KBM-7 (cell line): ENCODE measurements at places on chromosomes 1 and 21.
A peak's percentile ranks its signal among the peaks of the same experiment; 100 is the strongest.

- DNase-seq, result no peak
These were observed 15.8 kb upstream of the ZC3H12A start for GRCh38 chr1:37458551-37458950.

DNA sequence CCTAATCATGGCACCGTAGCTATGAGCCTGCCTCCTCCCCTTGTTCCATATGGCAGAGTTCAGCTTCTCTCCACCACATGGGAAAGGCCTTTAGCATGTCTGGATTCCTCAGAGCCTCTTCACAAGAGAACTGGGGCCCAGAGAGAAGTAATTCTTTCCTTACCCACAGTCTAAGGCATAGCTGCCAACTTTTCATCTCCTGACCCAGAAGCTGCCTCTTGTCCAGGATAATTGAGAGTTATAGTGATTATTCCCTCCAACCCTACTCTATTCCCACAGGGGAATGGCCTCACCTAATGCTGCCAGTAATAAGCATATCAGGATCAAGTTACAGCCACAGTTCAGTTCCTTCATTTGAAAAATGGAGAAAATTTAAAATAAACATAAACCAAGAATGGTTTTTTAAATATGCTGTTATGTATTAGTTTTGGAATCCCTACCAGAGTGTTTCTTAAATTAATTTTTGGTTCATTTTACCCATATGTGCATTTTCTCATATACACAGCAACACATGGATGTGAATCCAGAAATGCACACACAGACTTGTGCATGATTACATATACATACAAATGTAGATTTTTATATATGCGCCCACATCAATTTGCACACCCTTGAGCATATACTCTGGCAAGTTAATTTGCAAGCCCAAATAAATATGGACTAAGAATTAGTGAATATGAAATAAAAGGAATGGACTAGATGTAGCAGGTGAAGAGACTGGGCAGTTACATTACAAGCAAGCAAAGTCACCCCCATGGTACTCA is 63.9 kb upstream of the WARS2 start:
- no peak for DNase-seq

GRCh38 chr1:11981378-11982009 is 1.2 kb downstream of the MFN2 start:
- no peak for DNase-seq

DNA sequence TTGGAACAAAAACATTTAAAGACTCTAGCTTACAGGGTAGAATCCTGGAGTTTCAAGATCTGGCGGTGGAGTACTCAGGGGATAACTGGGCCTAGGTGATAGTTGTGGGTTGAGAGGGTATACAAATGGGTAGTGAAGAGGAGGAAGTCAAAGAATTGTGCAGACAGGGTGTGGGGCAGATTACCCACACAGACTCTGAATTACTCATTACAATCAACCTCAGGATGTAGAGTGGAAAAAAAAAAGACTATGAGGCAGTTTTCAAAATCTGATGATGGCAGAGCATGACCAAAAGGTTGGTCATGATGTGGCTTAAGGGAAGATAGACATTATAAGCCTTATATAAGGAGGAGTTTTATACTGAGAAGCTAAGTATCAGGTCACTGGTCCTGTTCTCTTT is 44.1 kb upstream of the GLIS1 start:
- no peak for DNase-seq

DNA sequence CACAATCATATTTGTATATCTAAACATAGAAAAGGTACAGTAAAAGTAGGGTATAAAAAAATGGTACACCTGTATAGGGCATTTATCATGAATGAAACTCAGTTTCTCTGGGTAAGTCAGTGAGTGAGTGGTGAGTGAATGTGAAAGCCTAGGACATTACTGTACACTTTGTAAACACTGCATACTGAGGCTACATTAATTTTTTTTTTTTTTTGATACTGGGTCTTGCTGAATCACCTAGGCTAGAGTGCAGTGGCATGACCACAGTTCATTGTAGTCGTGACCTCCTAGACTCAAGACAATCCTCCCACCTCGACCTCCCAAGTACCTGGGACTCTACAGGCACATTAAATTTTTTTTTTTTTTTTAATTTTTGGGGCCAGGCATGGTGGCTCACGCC is 27.8 kb downstream of the FBXO28 start:
- DNase-seq, result no peak

GRCh38 chr1:97780884-97781283 is 139.9 kb downstream of the DPYD start:
- no peak for DNase-seq

- DNase-seq, result no peak
These were observed 192.8 kb downstream of the FCRL5 start for GRCh38 chr1:157359314-157360022.

DNA sequence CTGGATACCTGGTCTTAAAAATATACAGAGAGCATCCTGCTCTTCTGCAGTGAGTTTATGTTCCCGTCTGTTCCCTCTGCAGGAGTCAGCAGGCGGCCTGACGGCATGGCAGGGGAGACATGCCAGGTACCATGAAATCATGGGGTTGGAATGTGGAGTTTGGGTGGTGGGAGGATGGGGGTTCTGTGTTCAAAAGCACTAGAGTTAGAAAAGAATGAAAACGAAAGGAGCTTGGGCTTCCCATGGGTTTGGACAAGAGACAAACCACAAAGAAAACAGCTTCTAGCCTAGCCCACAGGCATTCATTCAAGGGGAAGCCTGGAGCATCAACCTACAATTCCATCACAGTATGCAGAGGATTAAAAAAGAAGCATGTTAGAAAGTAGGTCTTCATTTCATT is 59.9 kb downstream of the WARS2 start:
- DNase-seq, result no peak

- no peak for DNase-seq
These were observed 1.1 kb downstream of the COL9A2 start for GRCh38 chr1:40315795-40316594.

GRCh38 chr1:15810073-15810472 is 2.6 kb upstream of the UQCRHL start:
- DNase-seq, result no peak

GRCh38 chr21:32516756-32517649 is 68.3 kb downstream of the TCP10L start:
- DNase-seq, result peak; percentile 27

DNA sequence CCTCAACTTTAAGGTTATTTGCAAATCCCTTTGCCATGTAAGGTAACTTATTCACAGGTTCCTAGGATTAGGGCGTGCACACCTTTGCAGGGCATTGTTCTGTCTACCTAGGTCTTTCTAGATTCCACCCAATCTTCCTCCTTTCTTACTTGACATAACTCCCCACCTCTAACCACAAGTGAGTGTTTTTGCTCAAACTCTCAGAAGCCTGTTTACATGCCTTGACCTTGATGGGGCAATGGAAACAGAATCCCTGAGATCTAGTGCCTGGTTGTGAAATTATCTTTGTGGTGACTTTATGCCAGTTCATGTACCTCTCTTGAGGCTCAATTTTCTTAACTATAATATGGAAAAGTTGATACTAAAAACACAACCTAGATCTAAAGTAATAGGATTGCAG is 296.6 kb downstream of the TTLL7 start:
- no peak for DNase-seq

DNA sequence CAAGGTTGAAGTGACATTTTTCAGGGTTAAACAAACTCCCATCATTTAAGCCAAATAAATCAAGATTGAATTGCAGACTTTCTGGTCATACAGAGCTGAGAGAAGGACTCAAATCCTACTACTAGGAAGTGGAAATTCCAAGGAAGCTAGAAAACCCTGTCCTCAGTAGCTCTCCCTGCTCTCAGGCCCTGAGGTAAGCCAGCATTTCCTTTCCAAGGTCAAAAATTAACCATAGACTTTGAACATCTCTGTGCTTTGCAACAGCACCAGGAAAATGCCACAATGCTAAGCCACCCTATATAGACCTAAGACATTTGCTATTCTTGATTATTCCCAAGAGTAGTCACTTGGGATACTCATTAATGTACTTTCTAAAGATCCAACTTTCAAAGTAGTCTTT is 45.1 kb downstream of the LUZP1 start:
- DNase-seq, result no peak

DNA sequence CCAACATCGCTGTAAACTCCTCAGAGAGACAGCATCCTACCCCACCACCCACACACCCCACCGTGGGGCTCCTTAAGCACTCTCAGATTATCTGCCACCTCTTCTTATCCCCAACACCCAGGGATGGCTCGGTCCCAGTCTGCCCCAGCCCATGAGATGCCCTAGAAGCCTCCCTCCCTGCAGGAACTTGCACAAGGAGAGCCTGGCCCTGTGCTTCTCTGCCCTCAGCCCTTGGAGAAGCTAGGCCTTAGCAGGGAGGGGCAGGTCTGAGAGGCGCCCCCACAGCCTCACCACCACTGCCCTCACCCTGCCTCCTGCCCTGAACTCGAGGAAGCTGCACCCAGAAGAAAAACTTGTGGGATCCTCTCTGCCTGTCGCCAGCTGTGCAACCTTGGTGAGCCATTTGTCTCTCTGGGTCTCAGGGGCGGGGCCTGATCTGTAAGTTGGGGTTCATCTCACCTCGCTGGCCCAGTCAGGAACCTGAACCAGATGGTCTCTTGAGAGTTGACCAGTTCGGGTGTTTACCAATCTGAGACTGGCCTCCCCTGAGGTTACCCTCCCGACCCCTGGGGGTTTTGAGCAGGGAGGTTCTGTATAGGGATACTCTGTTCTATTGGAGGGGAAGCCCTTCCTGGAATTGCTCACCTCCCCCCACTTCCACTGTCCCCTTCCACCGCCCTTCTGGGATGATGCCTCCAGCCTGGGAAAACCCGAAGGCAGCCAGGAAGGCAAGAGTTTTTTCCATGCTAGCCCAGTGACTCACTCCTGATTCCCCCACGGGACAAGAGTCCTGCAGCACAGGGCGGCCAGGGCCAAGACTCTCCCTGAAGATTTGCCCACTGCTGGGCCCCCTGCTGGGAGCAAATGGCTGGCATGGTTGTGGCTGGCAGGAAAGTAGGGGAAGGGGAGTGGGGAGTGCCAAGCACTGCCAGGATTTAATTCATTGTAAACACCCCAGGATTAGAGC is at the start of gene S100A3:
TSS of gene S100A3 (minus strand) at position 537 of the 967 bp plus-strand sequence. CDS start 773 bp downstream, outside the sequence.
- DNase-seq, result no peak

DNA sequence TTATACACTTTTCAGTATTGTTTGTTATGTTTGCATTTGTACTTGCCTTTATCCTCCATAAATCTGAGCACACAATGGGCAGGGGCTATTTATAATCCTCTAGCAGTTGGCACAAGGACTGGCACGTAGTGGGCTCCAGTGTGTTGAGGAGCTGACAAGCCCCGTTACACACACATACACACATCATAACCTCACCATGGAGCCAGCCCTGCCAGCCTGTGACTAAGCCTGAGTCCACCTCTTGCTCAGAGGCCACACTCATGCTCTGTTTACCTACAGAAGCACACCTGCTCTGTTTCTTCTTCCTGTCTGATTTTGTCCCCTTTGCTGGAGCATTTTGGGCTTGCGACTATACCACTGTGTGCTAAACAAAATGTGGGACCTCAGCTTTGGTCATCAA is 64.5 kb upstream of the SPATA6 start:
- no peak for DNase-seq

GRCh38 chr1:192265516-192266173 is 51.1 kb upstream of the RGS21 start:
- no peak for DNase-seq

DNA sequence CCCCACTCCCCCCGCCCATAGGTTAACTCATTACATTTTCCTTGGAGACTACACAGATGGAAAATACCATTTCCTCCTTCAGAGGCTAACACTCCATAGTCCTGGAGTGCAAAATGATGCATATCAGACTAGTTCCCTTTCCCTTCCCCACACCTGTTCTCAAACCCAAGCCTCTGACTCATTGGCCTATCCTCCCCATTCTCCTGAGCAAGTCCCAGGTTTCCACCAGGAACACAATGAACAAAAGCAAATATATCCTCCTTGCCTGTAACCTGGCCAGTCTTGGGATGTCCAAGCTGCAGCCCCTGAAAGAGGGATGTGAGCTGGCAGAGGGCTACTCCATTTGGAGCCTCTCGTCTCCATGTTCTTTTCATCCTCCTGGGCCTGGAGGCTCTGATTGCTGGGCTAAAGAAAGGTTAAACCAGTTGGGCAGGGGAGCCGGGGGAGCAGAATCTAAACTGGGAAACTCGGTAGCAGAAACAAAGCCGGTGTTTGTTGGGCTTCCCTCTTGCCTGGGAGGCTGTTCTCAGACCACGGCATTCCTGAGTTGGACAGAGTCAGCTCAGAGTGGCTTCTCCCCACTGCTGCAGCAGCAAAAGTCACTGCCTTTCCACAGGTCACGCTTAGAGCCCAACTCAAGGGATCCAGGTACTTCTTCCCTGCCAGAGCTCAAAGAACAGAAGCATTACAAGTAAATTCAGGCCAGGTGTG is 13.9 kb downstream of the SSR2 start:
- DNase-seq, result no peak

- DNase-seq, result no peak
These were observed 45.6 kb downstream of the SUCO start for GRCh38 chr1:172578586-172578985.

DNA sequence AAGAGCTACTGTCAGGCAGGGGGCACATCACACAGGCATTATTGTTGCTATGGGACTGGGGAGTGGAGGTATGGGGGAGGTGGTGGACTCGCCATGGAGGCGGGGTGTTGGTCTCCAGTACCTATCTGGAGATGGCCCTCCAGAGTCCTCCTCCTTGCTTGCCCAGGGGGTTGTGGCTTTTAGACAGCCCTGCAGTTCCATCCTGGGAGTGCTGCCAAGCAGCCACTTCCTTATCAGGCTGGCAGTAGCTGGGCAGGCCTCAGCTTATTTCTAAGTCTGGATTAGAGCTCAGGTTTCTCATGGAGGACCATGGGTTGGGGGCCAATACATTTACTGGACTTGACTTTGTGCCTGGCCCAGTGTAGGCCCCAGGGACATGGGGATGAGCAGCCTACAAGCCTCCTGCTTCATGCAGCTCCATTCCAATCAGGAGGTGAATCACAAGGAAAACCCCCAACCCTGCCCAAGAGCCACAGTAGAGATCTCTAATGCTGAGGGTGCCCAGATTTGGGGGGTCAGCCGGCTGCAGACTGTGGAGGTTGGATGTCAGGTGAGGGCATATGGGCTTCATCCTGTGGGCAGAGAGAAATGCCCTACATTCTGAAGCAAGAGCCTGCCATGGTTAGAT is 210.7 kb upstream of the EDN2 start:
- peak; percentile 60 for DNase-seq

GRCh38 chr1:205714190-205714905 is 34.0 kb upstream of the SLC45A3 start:
- no peak for DNase-seq

DNA sequence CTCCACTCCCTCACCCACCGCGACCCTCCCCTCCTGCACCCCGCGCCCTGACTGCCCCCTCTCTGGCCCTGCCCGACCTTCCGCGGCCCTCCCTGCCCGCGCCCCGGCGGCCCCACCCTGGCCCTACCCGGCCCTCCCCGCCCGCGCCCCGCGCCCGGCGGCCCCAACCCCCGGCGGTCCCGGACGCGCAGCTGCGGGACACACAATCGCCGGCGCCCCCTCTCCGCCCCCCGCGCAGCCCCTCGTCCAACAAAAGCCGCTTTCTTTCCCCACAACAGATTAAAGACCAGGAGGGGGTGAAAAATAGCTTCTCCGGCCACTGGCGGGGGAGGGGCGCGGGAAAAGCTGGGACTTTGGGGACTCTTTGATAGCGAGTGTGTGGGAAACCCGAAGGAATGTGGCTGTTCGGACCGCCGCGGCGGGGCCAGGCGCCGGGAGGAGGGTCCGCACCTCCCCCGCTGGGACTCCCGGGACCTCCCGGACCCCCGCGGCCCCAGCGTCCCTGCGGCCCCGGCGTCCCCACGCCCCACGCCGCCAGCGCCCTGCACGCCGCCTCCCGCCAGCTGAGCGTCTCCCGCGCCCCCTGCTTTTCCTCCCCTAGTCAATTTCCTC is 8.8 kb upstream of the ID3 start:
- no peak for DNase-seq
